Ovary (tissue), 10 donors: ENCODE measurements at places on chromosomes 3 and 15. TPM values are rescaled to one million over a fixed set of nuclear protein-coding genes. Genes with fewer than 3 reads are reported as not detected.

The MESP2 gene
- total RNA-seq = not detected

GRCh38 chr15:51677452-51677851 lies 3.9 kb upstream of the SCG3 start:
- DNase-seq = no peak

- no peak for DNase-seq
Measured at GRCh38 chr3:143103652-143104051, 15.9 kb upstream of the CHST2 start.

- no peak for DNase-seq
Measured at GRCh38 chr3:135556174-135556573, 409.4 kb upstream of the PPP2R3A start.
